ENCODE measurements at places on chromosomes 12 and 14. TPM values are rescaled to one million over a fixed set of nuclear protein-coding genes. Genes with fewer than 3 reads are reported as not detected.

GRCh38 chr12:53937596-53938325 is 870 bp upstream of the HOXC13 start:
- no peak overlapping the region for H3K4me3 ChIP-seq
- H3K27ac ChIP-seq, result no peak overlapping the region
- H3K27me3 ChIP-seq, result no peaks in the 10 kb centered on the region
- no peaks in the 10 kb centered on the region for H3K36me3 ChIP-seq
- no peaks in the 10 kb centered on the region for H3K4me1 ChIP-seq
- DNase-seq, result no peak

DNA sequence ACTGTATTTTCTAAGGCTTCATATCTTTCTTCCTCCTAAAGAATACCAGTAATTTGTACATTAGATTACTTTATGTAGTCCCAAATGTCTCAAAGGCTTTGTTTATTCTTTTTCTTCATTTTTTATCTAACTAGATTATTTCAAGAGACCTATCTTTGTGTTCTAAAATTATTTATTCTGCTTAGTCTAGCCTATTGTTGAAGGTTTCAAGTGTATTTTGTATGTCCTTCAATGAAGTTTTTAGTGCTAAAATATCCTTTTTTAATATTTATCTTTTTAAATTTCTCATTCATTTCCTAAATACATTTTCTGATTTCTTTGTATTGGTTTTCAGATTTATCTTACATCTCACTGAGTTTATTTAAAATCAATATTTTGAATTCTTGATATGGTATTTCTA is 25.8 kb downstream of the OR4N5 start:
- H3K4me1 ChIP-seq, result no peaks in the 10 kb centered on the region
- H3K4me3 ChIP-seq, result no peak overlapping the region
- no peak overlapping the region for H3K27ac ChIP-seq

- no peak for DNase-seq
- H3K27me3 ChIP-seq, result no peaks in the 10 kb centered on the region
- no peaks in the 10 kb centered on the region for H3K4me1 ChIP-seq
- H3K36me3 ChIP-seq, result no peaks in the 10 kb centered on the region
- no peak overlapping the region for H3K4me3 ChIP-seq
- H3K27ac ChIP-seq, result no peak overlapping the region
Measured at GRCh38 chr12:58051378-58051777, 110.0 kb downstream of the ATP23 start.

GRCh38 chr12:4539167-4539870 is 629 bp downstream of the RAD51AP1 start:
- peak overlapping the region; percentile 44 for H3K4me3 ChIP-seq
- H3K27me3 ChIP-seq, result no peaks in the 10 kb centered on the region
- peaks cover 3% of the 10 kb centered on the region for H3K4me1 ChIP-seq

- DNase-seq, result peak; percentile 84
- no peaks in the 10 kb centered on the region for H3K27me3 ChIP-seq
- H3K4me3 ChIP-seq, result no peak overlapping the region
- H3K27ac ChIP-seq, result no peak overlapping the region
- no peaks in the 10 kb centered on the region for H3K4me1 ChIP-seq
- no peaks in the 10 kb centered on the region for H3K36me3 ChIP-seq
Measured at GRCh38 chr14:21090194-21090939, 8.1 kb downstream of the ZNF219 start.

GRCh38 chr12:121582583-121583333 is 1.9 kb upstream of the KDM2B start:
- H3K27ac ChIP-seq, result no peak overlapping the region
- H3K36me3 ChIP-seq, result no peaks in the 10 kb centered on the region
- no peaks in the 10 kb centered on the region for H3K4me1 ChIP-seq
- H3K4me3 ChIP-seq, result no peak overlapping the region

MYO1H gene
- not detected for total RNA-seq

ISCU gene
- 129 TPM for total RNA-seq

SDR9C7 gene
- 0.48 TPM for total RNA-seq

DNA sequence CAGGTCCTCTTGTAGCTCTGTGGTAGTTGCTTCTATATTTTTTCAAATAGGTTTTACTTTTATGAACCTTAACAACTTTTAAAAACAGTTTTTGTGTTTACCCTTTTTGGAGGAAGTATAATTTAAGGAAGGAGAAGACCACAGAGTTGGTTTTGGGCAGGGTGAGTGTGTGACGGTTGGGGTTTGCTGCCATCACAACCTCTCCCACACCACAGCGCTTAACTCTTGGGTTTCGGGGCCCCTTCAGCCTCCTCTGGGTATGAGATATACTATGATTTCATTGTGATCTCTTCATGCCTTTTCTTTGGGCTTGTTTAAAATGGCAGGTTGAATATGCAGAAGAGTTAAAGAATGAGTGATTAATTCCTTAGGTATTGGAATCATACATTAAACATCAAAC is 228.7 kb upstream of the CRY1 start:
- H3K36me3 ChIP-seq, result no peaks in the 10 kb centered on the region
- H3K27me3 ChIP-seq, result no peaks in the 10 kb centered on the region
- H3K4me1 ChIP-seq, result no peaks in the 10 kb centered on the region
- no peak overlapping the region for H3K27ac ChIP-seq

Measured in aorta (tissue), 5 donors.